ENCODE measurements at places on chromosomes 5 and 9.

- no peak for DNase-seq
These were observed 14.4 kb upstream of the ZNF131 start for GRCh38 chr5:43106290-43106638.

GRCh38 chr9:97880336-97880735, 27.3 kb downstream of the FOXE1 start:
- DNase-seq, result no peak

GRCh38 chr9:4860383-4860782, 67.6 kb downstream of the RCL1 start:
- DNase-seq, result no peak

DNA sequence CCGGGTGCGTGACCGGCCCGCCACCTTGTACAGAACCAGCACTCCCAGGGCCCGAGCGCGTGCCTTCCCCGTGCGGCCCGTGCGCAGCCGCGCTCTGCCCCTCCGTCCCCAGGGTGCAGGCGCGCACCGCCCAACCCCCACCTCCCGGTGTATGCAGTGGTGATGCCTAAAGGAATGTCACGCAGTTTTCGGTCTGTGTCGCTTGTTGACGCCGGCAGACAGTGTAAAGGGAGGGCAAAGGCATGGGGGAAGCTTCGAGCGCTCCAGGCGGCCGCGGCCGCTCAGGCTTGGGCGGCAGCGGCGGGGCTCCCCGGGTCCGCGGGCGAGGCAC, 1.3 kb downstream of the LRRC26 start:
- DNase-seq, result no peak

- no peak for DNase-seq
These were observed 25.9 kb upstream of the ADAMTS2 start for GRCh38 chr5:179371121-179371510.

GRCh38 chr9:112012026-112012902, 115.7 kb downstream of the UGCG start:
- DNase-seq, result no peak

- no peak for DNase-seq
These were observed 71.6 kb downstream of the GCNT1 start for GRCh38 chr9:76530458-76531110.
